MG63 (cell line): ENCODE measurements at places on chromosomes 1 and 21.

GRCh38 chr1:66352792-66353191 lies 181.2 kb upstream of the SGIP1 start:
- DNase-seq, result no peak

GRCh38 chr21:33761441-33762036 lies 119.2 kb downstream of the ITSN1 start:
- peak; percentile 47 for DNase-seq

- DNase-seq, result peak; percentile 79
Observed at GRCh38 chr1:239816081-239816782, 275.5 kb upstream of the FMN2 start.

DNA sequence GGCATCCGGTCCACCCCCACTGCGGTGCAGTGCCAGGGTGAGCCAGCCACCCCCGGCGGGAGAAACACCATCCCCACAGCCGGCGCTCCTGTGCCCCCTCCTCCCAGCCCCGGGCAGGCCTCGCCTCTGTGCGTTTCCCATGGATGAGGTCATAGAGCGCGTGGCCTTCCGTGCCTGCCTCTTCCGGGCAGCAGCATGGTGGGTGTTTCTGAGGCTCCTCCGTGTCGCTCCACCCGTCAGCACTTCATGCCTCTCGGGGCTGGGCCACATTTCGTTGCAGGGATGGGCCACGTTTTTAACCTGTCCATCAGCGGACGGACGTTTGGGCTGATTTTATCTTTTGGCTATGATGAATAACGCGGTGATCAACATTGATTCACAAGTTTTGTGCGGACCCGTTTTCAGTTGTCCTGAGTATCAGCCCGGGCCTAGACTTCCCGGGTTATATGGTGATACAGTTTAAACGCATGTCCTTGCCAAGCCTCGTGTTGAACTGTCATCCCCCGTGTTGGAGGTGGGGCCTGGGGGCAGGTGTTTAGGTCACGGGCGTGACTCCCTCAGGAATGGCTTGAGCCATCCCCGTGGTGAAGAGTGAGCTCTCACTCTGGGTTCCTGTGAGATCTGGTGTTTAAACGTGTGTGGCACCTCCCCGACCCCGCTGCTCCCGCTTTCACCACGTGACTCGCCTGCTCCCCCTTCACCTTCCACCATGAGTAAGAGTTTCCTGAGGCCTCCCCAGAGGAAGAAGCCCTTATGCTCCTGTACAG lies 64.8 kb downstream of the SLX9 start:
- peak; percentile 0 for DNase-seq

- DNase-seq, result no peak
Observed at GRCh38 chr1:197184190-197184589, 37.7 kb upstream of the ASPM start.

GRCh38 chr1:24203404-24203803 lies 16.3 kb upstream of the IFNLR1 start:
- DNase-seq, result no peak

DNA sequence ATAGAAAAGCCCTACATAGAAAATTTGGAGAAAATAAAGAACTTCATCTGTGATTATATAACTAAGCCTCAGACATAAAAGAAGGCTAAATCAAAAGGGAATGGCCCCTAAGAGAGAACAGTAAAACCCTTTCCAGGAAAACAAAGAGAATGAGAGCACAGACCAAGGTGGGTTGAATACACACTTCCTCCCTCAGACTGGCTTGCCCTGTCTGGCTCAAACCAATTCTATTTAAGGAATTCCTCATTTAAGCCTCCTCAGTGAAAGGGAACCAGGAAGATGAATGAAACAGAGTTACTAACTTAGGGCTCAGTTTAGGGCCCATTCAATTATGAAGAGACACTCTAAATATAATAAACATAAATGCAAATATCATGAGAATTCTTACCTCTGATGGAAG lies 10.6 kb upstream of the SYT14 start:
- no peak for DNase-seq

DNA sequence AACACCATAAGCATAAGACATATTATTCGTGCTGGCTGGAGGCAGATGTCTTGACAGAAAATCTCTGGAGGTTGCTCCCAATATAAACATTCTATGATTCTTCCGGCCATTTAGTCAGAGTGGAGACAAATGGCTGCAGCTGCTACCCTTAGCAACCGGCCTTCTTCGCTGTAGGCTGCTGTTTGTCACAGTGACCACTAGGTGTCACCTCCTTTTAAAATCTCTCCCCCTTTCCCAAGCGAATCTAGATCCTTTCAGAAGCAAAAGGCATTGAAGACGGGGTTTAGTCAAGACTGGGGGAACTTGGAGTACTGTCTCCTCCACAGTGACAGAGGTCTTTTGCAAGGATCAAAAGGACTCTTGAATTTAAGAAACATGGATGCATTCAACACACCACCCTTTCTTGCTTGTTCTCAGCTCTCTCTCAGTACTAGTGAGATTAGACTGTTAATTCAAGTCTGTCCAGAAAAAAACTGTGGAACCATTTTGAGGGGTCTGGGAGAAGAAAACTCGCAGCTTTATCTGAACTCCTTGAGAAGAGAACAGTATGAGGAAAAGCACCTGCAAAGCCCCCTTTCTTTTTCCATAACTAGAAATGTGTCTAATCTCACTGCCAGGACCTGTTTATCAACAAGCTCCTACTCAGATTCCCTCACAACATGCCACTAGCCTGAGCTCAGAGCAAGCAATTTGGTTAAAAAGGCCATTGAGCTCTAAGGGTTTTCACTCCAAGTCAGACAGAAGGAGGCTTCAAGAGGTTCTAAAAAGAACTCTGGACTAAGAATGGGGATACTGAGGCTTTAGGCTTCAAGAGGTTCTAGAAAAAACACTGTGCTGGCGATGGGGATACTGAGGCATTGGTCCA lies 408.3 kb upstream of the PLXNA2 start:
- DNase-seq, result peak; percentile 59

DNA sequence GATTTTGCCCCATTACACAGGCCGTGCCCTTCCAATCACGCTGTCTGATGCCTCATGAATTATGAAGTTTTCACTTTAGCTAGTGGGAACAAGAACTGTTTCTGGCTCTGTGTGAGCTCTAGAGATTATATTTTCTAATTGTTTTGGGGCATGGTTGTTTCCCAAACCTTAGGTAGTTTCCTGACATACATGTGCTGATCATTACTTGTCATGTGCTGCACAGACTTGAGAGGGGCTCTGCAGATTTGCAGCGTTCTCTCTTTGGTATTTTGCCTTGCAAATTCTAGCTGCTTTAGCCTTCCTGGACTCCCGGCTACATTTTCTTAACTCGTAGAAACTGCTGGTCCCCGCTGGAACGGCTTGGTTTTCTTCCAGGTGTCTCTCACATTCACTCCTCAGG lies 142.1 kb upstream of the IVNS1ABP start:
- DNase-seq, result no peak

DNA sequence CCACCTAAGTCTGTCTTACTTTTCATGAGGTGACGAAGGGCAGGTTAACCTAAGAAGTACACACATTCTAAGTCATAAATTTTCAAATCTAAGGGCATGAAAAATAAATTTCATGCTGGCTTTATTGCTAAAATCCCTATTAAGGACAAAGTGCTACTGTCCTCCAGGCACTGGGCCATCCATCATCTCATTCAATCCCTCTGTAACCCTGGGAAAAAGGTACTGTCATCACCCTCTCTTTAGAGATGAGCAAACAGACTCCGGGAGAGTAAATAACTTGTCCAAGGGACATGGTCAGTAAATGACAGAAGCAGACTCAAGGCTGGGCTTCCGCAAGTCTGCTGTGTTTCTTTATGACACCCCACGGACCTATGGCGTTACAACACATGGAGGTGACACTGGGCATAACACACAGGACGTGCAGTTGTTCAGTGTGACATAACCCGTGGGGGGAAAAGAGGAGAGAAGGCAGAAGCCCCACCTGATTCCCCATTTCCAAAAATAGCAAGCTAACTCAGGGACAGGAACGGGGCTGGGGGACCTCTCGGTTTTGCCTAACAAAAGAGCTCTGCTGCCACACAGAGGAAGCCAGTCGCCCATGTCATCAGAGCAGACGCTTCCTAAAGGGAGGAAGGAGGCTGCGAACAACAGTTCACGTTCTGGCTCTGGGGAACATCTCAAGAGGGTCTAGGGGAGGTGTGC lies 12.5 kb upstream of the SRM start:
- no peak for DNase-seq

DNA sequence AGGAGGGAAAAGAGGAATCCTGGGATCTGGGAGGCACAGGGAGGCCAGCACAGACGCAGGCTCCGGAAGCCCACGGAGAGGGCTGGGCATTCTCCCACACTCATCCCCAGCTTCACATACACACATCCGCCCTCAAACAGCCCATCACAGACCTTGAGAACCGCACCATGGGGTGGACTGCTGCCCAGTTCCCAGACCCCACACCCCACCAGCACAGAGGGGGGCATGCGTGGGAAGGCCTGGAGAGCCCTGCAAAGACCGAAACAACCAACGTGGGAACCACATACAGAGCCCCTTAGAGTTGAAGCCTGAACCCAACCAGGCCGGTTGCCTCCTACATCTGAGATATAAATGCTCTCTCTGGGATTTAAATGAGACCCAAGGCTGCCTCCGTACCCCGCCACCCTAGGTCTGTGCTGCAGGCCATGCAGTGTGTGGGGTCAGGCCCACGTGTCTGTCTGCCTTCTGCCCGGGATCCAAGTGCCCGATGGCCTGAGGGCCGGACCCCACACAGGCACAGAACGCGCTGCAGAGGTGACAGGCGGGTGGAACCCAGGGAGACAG lies 126.2 kb upstream of the COL6A1 start:
- DNase-seq, result no peak

DNA sequence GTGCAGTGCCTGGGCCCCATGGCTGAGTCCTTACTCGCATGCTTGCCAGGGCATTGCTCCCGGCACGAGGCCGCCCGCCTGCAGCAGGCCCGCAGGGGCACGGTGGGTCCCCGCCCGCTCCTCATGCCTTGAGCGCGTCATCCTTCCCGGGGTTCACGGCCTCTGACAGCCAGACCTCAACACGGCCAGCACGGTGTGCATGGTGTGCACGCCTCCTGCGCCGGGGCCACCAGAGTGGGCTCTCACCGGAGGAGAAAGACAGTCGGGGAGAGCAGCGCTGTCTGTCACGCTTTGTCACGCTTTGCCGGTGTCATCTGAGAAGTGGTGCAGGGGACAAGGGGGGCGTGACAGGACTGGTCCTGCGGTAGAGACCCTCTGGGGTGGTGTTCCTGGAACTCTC lies 11.9 kb upstream of the COL18A1 start:
- DNase-seq, result no peak

DNA sequence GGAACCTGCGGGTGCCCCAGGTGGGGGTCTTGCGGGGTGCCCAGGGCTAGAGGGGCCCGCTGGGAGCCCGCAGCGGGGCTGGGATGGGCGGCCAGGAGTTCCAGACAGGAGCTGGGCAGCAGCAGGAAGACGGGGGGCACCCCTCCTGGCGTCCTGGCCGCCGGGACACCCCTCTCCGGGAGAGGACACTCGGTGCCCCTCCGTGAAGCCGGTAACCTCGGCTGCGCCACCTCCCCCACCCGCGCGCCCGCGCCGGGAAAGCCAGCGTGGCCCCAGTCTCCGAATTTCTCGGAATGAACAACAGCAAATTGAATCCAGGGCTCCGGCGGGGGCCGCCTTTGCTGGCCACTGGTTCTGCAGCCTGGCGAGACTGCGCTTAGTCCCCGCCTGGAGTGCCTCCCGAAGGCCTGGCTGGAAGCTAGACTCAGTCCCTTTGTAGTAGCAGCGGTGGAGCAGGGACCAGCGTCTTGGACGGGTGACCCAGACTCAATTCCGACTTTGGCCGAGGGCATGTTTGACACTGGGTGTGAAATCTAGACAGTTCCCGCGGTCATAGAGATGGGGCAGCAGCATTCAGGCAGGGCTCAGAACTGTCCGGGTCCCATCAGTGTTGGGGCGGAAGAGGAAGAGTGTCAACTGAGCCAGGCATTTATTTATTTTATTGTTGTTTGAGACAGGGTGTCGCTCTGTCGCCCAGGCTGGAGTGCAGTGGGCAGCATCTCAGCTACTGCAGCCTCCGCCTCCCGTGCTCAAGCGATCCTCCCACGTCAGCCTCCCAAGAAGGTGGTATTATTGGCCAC lies 773 bp downstream of the IFNGR2 start:
- peak; percentile 53 for DNase-seq

GRCh38 chr1:84122780-84123382 lies 21.2 kb upstream of the PRKACB start:
- peak; percentile 23 for DNase-seq

- DNase-seq, result no peak
Observed at GRCh38 chr1:153526132-153526543, 9.7 kb downstream of the S100A6 start.

GRCh38 chr1:188668083-188668482 lies 1809.6 kb downstream of the BRINP3 start:
- peak; percentile 7 for DNase-seq

GRCh38 chr1:162725301-162725837 lies 65.1 kb upstream of the HSD17B7 start:
- DNase-seq, result peak; percentile 75

DNA sequence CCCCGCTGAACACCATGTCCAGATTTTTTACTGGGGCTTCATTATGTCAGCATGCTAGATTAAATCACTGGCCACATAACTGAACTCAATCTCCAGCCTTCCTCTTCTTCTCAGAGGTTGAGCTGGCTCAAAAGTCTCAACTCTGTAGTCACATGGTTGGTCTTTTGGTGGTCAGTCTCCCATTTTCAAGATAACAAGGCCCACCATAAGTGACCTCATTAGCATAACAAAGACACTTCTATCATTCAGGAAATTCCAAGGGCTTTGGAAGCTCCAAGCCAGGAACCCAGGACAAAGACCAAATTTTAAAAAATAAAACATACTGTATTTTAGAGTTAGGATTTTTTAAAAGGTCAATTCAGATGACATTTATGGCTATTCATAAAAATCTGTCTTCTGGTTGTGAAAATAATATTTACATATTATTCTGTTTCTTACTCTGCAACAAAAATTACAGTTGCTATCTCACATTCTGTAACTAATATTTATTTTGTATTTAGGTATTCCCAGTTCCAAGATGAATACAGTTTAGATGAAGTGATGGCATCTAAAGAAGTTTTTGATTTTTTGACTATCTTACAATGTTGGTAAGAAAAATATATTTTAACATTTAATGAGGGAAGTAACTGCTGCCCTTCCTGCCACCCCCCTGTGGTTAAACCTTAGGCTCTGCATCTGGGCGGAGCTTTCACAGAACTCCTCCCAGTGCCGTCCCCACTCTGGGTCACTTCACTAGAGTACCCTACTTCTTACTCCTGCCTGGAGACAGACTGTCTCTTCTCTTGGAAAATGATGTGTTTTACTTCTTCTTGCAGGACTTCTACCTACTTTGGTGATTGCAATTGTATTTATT lies 49.3 kb downstream of the SCP2 start:
- no peak for DNase-seq

GRCh38 chr21:27772816-27773215 lies 805.9 kb upstream of the ADAMTS5 start:
- peak; percentile 10 for DNase-seq
